ENCODE measurements at places on chromosomes 16 and 17. TPM values are rescaled to one million over a fixed set of nuclear protein-coding genes. Genes with fewer than 3 reads are reported as not detected.

DNA sequence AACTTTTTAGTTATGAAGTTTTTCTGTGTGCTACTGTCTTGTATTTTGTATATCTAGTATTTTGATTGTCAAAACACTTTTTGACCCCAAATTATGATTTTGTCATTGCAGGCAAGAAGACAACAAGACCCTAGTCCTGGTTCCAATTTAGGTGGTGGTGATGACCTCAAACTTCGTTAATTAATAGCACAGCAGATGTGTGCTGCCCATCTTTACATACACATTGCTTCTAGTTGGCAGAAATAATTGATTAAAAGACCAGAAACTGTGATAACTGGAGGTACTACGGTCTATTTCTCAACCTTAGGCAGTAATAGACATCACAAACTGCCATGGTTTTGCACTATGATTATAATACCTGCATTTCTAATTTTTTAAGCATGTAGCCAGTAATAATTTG, 11.1 kb upstream of the PHAF1 start:
- no peak for DNase-seq
- H3K27me3 ChIP-seq, result no peaks in the 10 kb centered on the region
- peaks cover 7% of the 10 kb centered on the region for H3K4me1 ChIP-seq
- no peak overlapping the region for H3K4me3 ChIP-seq
- peaks cover 1% of the 10 kb centered on the region for H3K36me3 ChIP-seq
- no peak overlapping the region for H3K27ac ChIP-seq

DNA sequence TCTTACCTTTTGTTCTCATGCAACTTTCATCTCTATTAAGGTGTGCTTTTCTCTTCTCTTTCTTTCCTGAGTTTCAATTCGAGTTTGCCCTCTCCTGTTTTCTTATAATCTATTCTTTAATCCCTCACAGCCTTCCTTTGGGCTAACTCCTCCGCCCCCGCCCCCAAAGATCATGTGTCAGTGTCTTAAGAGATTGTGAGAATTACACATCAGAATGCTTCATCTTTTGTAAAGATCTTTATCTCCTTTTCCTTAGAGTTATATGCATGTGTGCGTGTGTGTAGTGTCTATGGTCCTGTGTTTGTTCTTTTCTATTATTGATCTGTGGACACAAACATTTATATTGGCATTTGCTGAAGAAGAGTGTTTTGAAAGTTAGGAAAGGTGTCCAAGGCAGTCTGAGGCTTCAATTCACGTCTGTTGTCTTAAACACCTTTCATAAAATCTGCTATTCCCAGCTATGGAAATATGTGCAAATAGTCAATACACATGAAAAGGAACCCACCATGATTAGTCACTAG, 6.1 kb upstream of the ALDH3A2 start:
- H3K36me3 ChIP-seq, result no peaks in the 10 kb centered on the region
- H3K4me3 ChIP-seq, result no peak overlapping the region
- DNase-seq, result no peak

DNA sequence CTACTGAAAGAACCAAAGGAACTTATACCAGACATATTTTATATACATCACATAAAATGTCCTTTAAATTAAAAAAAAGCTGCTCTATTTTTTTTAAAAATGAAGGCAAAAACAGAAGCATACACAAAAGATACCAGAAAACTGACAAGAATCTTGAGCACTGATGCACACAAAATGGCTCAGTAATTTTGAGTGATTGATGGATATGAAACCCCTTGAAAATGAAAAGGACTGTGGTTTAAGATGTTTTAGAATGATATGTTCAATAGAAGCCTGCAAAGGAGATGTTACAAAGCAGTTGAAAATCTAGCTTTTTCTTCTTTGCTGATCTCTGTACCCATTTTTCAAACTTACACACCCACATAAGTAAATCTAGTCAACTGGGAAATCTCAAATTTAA, 2.7 kb downstream of the C16orf87 start:
- peaks cover 8% of the 10 kb centered on the region for H3K36me3 ChIP-seq
- no peak overlapping the region for H3K4me3 ChIP-seq
- H3K27me3 ChIP-seq, result no peaks in the 10 kb centered on the region
- peaks cover 41% of the 10 kb centered on the region for H3K4me1 ChIP-seq
- no peak overlapping the region for H3K27ac ChIP-seq
- DNase-seq, result no peak

The AIPL1 gene
- total RNA-seq, result not detected

GRCh38 chr17:15392326-15392741, 50.9 kb upstream of the TEKT3 start:
- no peaks in the 10 kb centered on the region for H3K36me3 ChIP-seq
- H3K4me3 ChIP-seq, result no peak overlapping the region
- H3K4me1 ChIP-seq, result no peaks in the 10 kb centered on the region
- H3K27me3 ChIP-seq, result peaks cover 7% of the 10 kb centered on the region
- no peak overlapping the region for H3K27ac ChIP-seq
- no peak for DNase-seq

DNA sequence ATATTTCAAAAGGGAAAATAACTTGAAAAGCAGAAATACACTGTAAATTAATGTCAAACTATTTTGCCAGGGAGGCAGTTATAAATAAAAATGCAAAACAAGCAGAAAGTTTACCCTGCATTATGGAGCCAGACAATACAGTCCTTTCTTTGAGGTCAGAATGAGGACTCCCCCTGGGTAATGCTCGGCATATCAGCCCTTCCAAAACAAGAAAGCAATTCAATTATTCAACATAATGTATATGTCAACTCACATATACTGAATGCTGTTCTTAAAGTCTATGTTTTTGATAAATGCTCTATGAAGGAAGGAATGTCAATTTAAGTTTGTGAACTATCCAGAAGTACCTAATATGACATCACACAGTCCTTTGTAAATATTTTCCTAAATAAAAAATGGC, 72.4 kb downstream of the TTC19 start:
- DNase-seq, result no peak
- no peak overlapping the region for H3K4me3 ChIP-seq
- H3K4me1 ChIP-seq, result peaks cover 14% of the 10 kb centered on the region

DNA sequence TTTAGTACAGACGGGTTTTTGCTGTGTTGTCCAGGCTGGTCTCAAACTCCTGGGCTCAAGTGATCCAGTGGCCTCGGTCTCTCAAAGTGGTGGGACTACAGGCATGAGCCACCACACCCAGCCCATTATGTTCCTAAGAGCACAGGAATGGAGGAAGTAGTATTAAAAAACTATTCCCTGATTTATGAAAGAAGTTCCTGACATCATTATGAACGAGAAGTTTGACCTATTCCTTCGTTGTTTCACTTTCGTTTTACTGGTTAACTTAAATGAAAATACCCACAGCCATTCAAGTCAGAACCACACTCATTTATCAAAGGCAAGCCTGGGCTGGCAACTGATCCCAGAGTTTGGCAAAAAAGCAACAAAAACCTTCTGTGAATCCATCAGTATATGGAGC, 13.5 kb upstream of the CBX4 start:
- peaks cover 4% of the 10 kb centered on the region for H3K4me1 ChIP-seq
- no peak overlapping the region for H3K27ac ChIP-seq
- H3K36me3 ChIP-seq, result no peaks in the 10 kb centered on the region
- peaks cover 3% of the 10 kb centered on the region for H3K27me3 ChIP-seq

DNA sequence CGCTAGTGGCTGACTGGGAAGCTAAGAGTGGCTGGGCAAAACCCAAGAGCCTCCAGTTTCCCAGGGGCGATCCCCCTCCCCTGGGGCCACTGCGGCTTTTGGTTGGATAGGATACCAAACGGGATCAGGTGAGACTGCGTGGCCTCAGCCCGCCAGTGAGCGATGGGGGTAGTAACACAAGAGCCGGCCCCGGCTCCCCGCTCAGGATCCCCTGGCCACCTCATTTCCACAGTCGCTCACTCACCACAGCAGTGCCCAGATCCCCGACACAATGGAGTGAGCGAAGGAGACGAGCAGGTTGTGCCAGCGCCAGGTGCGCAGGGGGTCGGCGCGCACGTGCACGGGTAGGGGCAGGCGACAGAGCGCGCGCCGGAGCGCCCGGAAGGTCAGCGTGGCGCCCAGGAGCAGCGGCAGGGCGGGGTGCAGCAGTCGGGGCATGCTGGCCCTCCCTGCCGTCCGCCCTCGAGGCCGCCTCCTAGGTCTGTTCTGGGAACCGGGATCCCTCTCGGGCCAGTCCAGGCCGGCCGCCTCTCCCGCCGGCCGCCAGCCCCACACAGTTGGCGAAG, 290 bp downstream of the TLCD1 start:
- H3K27ac ChIP-seq, result peak overlapping the region; percentile 93
- H3K4me3 ChIP-seq, result peak overlapping the region; percentile 91
- H3K36me3 ChIP-seq, result peaks cover 47% of the 10 kb centered on the region
- H3K27me3 ChIP-seq, result no peaks in the 10 kb centered on the region

DNA sequence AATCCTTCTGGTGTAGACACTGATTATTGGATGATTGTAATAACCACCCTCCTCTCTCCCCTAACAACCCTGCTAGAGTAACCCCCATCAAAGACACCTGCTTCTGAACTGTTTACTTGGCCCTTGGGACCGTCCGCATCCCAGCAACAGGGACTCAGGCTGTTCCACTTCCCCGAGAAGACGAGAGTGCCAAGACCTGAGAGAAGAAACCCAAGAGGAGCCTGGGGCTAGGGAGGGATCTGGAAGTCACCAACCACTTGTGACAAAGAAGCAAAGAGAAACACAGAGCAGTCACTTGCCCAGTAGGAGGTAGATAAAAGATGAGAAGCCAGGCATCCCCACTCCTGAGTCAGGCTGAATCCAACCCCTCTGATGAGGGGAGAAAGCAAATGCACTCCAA, 84.3 kb downstream of the CDH11 start:
- H3K36me3 ChIP-seq, result no peaks in the 10 kb centered on the region
- no peak overlapping the region for H3K27ac ChIP-seq
- H3K27me3 ChIP-seq, result peaks cover 3% of the 10 kb centered on the region

DNA sequence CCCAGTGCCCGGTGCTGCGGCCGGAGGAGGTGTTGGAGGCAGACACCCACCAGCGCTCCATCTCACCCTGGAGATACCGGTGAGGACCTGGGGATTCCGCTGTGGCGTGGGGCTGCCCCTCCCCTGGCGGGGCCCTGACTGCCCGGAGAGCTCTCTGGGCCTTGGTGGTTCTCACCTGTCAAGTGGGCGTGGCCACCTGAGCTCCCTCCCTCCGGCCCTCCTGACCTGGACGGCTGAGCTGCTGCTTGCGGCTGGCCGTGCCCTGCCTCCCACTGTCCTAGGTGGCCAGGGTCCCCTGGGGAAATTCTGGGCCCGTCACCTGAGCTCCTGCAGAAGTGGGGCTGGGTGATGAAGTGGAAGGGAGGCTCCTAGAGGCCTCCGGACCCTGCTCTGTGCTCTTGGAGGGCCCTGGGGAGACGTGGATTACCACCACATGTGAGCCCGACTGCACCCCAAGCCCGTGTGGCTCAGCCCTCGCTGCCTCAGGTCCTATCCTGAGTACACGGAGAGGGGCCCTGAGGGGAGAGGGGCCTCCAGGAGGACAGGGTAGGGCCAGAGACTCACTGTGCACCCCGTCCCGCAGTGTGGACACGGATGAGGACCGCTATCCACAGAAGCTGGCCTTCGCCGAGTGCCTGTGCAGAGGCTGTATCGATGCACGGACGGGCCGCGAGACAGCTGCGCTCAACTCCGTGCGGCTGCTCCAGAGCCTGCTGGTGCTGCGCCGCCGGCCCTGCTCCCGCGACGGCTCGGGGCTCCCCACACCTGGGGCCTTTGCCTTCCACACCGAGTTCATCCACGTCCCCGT, 1.1 kb downstream of the IL17C start:
- no peak overlapping the region for H3K4me3 ChIP-seq
- H3K27ac ChIP-seq, result no peak overlapping the region
- H3K36me3 ChIP-seq, result no peaks in the 10 kb centered on the region
- H3K4me1 ChIP-seq, result peaks cover 40% of the 10 kb centered on the region
- no peak for DNase-seq

DNA sequence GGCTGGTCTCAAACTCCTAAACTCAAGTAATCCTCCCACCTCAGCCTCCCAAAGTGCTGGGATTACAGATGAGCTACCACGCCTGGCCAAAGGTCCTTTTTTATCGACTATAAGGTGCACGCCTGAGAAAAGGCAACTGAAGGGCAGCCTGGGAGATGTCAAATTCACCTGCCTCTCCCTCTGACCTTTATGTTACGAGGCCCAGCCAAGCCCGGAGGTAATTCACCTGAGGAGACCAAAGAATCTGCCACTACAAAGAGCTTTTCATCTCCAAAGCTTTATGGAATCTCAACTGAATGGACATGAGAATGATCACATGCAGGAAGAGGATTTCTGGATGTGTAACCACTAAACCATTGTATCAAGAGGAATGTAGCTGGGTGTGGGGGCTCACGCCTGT, 37.2 kb downstream of the LYRM1 start:
- peaks cover 26% of the 10 kb centered on the region for H3K4me1 ChIP-seq
- no peaks in the 10 kb centered on the region for H3K27me3 ChIP-seq
- no peak overlapping the region for H3K4me3 ChIP-seq
- no peak for DNase-seq

The SLC46A1 gene
- 1.8 TPM for total RNA-seq
